Activated gamma-delta T cell treated with Interleukin-2 at 50 U/mL for 16 hours (primary cell): ENCODE measurements at places on chromosomes 1 and 21.

GRCh38 chr1:176552217-176552991, 89.4 kb downstream of the PAPPA2 start:
- DNase-seq: no peak

- no peak for DNase-seq
Measured at GRCh38 chr1:15322648-15323350, 75.8 kb downstream of the FHAD1 start.

GRCh38 chr1:118636004-118636403, 352.1 kb downstream of the TBX15 start:
- no peak for DNase-seq

GRCh38 chr1:41678111-41678878, 193.8 kb upstream of the EDN2 start:
- no peak for DNase-seq

GRCh38 chr1:94532077-94532476, 9.5 kb downstream of the F3 start:
- no peak for DNase-seq
